ENCODE measurements at places on chromosomes 1 and 21.
A peak's percentile ranks its signal among the peaks of the same experiment; 100 is the strongest.

DNA sequence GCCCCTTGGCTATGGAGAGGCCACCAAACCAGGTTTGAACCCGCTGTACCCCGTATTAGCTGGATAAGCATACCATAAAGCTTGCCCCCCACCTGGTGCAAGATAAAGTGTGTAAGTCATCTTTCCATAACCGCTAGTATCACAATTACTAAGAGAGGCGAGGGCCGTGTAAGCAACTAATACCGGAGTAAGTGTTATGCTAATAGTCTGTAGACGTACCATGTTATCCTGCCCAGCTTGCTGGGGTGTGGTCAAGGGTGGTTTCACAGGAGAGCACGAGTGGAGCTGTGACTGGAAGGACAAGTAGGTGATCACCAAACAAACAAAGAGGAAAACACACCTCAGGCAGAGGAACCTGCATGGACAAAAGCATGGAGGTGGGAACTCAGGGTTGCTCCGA lies 3.6 kb upstream of the TNFRSF1B start:
- DNase-seq, result no peak

- DNase-seq, result no peak
These were observed 5.7 kb upstream of the KRTAP12-1 start for GRCh38 chr21:44687671-44688070.

DNA sequence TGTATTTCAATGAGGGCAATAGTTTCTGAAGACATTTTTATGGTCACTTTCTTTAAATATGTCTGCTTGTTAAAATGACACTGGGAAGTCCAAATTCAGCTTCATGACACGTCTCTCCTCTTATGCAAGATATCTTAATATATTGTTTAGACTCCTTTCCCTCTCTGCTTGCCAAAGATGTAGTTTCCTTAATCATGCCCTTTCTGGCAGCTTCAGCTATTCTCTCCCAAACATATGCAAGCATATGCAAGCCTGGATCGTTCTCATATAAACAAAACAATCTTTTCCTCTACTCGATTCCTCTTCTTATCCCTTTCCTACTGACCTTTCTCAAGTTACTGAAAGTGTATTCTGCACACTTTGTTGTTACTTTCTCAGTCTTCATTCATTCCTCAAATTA lies 372.2 kb downstream of the PTBP2 start:
- no peak for DNase-seq

DNA sequence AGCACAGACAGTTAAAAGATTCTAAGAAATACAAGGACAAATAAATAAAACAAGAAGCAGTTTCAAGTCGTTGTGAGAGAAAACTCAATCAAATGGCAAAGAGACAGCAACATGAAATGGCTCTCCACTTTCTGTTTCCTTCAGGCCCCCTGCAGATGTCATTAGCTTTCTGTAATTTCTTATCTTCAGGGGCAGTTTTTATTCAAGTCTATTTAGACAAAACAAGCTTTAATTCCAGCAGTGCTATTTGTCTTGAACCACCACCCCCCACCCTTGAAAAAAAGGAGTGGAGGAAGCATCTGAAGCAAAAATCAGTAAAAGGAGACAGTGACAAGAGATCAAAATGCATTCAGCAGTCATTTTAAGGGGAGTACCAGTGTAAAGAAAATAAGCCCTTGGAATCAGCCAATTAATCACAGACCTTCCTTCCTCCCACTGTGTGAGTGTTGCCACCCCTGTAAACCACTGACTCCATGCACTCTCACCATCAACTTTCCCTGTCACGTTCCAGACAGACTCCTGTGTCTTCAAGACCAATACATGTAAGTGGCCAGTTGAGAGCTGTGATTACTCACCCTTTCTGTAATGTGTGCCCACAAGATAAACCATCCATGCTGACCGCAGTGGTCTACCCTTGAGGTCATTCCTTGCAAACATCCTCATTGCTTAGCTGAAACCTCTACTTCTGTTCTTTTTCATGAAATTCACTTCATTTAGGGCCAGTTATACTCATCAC lies 136.1 kb upstream of the HOOK1 start:
- no peak for DNase-seq

- no peak for DNase-seq
These were observed 131.4 kb upstream of the BCL9 start for GRCh38 chr1:147409886-147410285.

DNA sequence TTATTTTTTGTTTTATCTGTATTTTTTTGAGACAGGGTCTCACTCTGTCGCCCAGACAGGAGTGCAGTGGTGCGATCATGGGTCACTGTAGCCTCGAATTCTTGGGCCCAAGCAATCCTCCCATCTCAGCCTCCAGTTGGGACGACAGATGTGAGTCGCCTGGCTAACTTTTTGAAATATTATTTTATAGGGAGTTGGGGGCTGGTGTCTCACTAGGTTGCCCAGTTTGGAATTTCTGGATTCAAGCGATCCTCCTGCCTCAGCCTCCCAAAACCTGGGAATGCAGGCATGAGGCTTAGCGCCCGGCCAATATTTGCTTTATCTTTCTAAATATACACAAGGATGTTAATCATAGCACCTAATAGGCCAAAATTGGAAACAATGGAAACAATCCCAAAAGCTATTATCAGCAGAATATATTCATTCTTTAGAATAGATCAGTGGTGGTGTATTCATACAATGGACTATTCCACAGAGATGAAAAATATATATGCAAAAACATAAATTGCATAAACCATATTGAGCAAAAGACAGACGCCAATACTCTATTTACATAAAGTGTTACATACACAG lies 55.9 kb downstream of the DAP3 start:
- DNase-seq, result no peak

- DNase-seq, result no peak
These were observed 57.4 kb upstream of the MTF2 start for GRCh38 chr1:93021539-93022134.

- no peak for DNase-seq
These were observed 29.1 kb downstream of the SLC2A1 start for GRCh38 chr1:42929434-42930177.

DNA sequence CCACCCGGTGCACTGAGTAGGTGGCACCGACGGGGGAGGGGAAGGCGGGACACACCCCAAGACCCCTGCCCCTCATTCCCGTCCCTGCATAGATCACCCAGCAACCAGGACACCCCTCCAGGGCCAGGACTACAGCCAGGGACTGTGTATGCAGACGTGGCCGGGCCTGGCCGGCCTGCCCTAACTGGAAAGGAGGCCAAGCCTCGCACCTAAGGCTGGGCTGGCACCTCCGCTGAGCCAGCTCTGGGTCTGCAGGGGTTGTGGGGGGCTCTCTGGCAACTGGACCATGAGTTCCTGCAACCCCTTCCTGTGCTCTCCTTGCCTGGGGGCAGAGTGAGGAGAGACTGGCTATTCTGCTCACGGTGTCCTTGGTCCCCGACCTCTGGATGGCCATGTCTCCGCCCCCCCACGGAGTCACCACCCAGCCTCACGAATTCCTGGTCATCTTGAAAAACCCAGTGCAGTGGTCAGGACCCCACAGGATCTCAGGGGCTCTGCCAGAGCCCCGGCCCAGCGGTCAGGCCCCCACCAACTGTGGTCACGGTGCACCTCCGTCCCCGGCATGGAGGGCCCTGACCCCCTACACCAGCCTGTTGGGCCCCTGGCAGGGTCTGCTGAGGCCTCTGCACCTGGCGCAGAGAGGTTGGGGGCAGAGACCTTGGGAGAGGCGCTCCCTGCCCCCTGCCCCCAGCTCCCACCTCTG lies 1.1 kb upstream of the FNDC10 start:
- DNase-seq, result no peak

DNA sequence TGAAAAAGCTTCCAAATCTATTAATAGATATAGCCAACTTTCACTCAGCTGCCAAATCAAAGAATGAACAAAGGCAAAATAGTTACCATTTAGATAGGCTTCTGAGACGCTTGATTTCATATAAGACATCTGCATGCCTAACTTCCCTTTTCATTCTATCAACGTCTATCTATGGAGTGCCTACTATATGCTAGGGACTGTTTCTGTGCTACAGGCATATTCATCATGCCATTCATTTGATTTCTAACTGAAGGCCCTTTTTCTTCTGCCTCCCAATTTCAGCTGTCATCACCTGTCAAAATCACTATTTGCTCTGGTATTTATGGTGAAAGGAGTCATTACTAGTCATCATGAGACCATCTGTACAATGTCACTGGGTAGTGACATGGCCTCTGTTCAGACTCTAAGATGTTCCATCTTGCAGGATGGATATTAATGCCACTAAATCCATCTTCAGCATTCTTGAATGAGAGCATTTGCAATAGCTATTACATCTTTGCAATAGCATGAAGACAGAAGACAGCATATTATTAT lies 4.3 kb upstream of the KRTAP13-1 start:
- DNase-seq, result no peak

DNA sequence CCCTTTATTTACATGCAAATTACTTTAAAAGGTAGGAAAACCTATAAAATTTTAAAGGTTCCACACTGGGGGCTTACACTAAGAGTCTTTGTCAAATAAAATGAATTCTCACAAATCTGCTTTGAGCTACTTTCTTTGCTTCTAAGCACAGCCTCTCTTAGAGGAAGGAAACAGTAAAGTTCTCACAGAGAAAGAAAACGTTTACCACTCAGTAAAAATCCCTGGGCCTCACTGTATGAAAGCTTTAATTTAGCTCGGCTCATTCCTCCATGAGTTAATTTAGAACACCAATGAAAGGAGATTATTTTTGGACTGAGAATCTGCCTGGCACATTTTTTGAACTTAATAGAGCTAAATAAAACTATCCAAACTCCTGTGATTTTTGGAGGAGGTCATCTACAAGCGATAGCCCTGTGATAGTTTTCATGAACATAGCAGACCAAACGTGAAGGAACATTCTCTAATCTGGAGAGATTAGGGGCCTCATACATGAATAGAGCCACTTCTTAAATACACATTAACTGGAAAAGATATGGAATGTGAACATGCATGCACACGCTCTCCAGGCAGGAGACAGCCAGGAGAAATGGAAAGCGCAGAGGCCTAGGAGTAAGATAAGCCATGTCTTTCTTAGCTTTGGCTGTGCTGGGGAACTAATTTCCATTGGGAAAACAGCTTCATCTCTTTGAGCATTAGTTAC lies 32.8 kb downstream of the PRRX1 start:
- no peak for DNase-seq

GRCh38 chr1:15246960-15247614 lies at the start of gene FHAD1:
FHAD1 (plus strand) TSS chr1:15247223; CDS start chr1:15251785, 4,562 bp downstream.
- DNase-seq, result no peak

GRCh38 chr1:89951766-89952604 lies 42.9 kb upstream of the ZNF326 start:
- DNase-seq, result no peak

GRCh38 chr1:34924759-34925555 lies 4.5 kb downstream of the DLGAP3 start:
- peak; percentile 30 for DNase-seq

DNA sequence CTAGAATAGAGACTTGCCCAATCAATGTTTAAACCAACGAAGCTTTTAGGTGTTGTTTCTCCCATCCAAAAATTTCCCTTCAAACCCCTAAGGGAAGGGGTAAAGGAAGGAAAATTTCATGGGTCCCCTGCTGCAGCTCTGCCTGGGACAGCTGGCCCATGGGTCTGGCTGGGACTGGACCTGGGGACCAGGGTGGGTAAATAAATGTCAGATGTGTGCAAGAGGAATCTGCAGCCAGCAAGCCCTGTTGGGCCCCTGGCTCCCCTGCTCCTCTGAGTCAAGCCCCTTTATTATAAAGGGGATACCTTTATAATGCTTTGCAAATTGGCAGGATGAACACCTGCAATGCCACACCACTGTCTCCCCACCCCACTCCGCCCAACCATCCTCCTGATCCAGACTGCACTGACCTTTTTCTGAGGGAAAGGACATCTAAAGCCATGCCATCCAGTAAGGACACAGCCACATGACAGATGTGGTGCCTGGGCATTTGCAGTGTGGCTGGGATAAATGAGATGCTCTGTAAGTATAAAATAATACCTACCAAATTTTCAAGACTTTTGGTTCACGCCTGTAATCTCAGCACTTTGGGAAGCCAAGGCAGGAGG lies 1.9 kb upstream of the TMEM125 start:
- no peak for DNase-seq

DNA sequence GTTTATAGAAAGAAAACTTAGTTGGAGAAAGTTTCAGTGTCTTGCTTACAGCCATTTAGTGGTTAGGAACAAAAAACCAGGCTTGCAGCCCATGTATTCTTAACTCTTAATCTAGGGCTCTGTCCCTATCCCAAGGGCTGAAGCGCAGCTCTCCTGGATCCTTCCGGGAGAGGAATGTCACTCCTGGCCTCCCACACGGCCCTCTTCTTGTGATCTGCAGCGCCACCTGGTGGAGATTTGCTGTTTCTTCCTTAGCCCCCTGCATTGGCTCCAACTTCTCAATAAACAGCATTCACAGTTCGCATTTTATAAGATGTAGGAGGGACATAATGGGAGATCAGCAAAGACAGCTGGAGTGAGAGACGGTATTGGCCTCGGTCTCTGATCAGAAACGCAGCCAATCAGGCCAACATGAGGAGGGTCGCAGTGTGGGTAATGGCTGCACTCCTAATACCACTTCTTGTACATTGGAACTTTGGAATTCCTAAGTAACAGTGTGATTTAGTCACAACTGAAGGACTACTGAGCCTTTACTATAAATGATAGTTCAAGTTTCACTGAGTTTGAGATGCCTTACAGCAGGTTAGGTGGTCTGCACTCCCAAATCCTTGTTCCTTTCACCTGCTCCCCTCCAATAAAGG lies 283.4 kb downstream of the ASTN1 start:
- no peak for DNase-seq

DNA sequence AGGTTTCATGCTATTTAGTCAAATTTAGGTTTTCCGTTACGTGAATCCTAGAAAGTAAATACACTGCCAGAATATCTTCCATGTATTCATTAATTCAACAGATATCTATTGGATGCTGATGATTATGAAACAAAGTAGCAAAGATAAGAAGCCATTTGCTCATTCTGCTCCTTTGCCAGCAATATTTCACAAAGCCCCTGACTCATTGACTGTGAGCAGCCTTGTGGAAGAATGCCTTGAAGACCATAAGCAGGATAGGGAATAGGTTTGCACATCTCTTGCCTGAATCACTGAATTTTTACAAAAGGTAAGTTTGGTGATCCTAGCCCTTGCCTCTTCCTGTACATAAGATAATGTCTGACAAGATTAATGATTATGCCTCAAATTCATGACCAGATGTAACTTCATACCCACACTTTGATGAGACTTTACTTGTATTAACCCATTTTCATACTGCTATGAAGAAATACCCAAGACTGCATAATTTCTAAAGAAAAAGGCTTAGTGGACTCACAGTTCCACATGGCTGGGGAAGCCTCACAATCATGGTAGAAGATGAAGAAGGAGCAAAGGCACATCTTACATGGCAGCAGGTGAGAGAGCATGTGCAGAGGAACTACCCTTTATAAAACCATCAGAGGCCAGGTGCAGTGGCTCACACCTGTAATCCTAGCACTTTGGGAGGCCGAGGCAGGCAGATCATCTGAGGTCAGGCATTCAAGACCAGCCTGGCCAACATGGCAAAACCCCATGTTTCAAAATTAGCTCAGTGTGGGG lies 1.6 kb upstream of the PIGK start:
- no peak for DNase-seq

DNA sequence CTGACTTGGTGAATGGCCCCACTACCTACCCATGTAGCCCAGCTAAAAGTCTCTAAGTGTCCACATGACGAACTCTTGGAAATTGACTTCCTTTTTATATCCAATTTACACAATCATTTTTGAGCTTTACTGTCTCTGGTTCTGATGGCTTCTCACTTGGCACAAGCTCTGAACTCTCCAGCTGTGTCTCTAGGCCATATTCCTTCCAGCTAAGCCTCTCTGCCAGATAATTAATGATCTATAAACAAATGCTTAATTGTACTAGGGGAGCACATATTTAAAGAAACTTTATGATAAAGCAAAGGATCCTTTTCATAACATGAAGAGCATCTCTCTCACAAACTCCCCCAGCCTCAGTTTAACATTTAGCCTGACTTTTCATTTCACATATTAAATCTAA lies 16.3 kb upstream of the BEND5 start:
- no peak for DNase-seq

GRCh38 chr1:32223683-32224082 lies 1.5 kb downstream of the EIF3I start:
- no peak for DNase-seq
